ENCODE measurements at places on chromosomes 2 and 18.

- no peak for DNase-seq
Measured at GRCh38 chr2:239807568-239807967, 217.6 kb downstream of the NDUFA10 start.

DNA sequence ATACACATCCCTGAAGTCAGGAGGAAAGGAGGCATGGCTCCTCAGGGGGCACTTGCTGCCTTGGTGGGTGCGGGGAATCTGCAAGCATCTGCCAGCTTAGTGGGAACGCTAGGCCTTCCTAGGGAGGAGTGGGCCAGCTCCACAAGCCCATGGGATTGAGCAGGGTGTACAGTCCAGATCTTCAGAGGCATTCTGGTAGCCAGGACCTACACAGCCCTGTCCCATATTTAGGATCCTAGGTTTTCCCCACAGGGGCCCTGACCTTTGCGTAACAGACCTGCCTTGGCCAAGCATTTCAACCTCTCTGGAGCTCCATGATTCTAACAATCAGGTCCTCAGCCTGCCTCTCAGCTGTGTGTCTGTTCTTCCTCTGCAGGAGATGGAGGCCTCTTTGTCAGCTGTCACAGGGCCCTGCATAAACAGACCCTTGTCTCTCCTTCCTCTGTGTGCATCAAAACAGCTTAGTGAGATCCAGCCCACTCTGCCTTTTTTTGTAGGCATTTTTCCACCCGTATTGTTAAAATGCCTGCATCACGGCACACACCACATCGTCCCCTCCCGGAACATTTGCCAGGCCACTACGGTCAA is 140.2 kb upstream of the NDUFV2 start:
- DNase-seq = no peak

DNA sequence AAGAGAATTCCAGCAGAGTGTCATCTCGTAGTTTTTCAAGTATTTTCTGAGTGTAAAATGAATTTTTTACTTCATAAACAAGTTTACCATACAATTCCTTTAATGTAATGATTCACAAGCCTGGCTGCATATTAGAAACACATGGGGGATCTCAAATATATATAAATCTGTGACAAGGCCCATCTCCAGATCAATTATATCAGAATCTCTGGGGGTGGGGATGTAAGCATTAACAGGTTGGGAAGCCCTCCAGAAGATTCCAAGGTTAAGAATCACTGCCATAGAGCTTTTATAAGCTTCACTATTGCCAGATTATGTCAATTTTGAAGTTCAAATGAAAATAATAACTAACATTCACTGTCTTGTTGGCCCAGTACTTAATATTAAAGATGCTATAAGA is 111.2 kb downstream of the BAZ2B start:
- no peak for DNase-seq

DNA sequence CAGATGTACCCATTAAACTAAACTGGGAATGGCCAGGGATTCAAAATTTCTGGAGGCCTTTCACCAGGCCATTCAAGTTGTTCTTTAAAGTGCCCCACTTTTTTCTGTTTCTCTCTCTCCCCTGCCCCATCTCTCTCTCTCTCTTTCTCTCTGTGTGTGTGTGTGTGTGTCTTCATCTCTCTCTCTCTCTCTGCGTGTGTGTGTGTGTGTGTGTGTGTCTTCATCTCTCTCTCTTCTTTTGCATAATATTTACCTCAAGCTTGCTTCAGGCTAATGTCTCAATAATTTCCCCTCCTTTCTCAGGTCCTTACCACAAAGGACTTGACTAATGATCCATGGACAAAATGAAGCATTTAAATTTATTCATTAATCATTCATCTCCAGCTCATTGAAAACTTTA is 164.2 kb upstream of the KLHL14 start:
- no peak for DNase-seq

GRCh38 chr2:24152413-24153197 is 22.2 kb upstream of the FAM228A start:
- DNase-seq = no peak

- DNase-seq = no peak
Measured at GRCh38 chr2:57943315-57943714, 103.3 kb upstream of the VRK2 start.

DNA sequence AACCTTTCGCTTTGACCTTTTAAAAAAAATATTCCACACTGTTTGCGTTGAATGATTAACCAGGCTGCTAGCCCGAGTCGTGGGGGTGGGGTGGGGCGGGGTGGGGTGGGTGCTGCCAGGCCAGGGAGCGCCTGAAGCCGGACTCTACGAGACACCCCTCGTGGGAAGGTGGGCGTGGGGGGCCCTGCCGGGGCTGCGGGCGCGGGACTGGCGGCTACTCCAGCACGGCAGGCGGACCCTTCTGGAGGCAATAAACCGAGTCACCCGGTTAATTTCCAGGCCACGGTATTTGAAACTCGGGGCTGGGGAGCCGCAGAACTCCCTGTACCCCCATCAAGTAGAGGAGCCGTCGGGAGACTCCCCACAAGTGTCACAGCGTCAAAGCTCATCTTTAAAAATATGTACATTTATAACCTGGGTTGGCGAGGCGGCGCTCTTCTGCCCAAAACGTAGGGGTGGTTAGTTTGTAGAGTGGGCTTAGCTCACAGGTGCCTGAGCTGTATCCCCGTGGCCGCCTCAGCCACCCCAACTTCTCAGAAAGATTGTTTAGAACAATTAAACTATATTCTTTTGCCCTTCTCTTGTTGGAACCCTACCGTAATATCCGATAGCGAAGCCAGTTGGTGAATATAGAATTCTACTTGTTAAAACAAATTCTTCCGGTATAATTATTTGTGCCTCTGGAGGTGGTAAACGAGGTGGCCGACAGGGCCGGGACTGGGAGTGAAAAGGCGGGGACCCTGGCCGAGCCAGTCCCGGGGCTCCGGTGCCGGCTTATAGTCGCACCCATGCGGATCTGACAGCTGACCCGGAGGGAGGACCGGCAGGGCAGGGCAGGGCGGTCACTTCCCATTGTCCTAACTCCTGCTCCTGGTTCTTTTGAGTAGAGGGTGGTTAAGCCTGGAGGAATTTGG is 1.4 kb downstream of the B3GNT2 start:
- DNase-seq = peak; percentile 26

- no peak for DNase-seq
Measured at GRCh38 chr18:45525301-45525700, 90.0 kb upstream of the SLC14A2 start.

DNA sequence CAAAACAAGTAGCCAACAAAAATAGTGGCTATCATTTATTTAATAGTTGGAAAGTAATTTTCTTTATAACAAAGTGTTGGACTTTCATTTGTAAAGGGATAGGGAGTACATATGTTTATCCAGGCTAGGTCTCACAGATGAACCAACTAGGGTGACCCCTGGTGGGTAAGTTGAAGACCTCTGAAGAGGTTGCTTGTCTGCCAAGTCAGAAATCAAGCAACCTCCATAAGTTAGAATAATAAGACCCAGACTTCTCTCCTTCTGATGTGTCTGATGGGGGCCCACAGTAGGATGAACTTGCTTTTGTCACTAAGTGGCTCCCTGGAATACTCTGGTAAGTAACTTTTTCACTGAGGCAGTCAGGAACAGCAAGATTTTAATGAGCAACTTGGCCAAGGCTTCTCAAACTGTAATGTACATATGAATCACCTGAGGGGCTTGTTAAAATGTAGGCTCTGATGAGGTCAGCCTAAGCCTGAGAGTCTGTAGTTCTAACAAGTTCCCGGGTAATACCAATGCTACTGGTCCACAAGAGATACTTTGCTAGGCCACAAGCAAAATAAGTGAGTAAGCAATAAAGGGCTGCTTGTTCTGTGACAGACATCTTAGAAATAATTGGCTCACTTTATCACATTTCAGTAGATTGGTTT is 319.6 kb downstream of the PIK3C3 start:
- peak; percentile 13 for DNase-seq

DNA sequence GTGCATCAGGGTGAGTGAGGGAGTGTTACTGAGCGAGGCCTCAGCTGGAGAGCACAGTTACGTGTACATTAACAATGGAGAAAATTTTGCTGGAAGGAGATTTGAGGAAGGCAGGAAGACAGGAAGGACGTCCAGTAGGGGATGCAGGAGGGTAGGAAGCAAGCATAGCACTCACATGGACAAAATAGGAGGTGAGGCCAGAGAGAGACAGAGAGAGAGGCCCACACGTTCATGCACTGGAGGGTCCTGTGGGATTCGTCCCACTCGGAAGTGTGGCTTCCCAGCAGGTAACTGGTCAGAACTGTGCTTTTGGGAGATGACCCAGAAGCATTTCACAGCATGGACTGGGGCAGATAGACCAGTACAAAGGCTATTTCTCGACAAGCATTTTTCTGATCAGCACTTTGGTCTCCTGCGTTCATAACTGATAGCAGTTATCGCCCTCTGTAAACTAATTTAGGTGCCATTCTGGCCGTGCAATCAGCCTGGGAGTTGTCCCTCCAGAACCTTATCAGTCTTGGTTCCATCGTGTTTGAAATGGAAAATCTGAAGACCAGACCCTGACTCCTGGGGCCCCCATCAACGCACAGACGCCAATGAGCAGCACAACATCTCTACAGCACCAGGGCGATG is 5.7 kb downstream of the LCT start:
- no peak for DNase-seq

DNA sequence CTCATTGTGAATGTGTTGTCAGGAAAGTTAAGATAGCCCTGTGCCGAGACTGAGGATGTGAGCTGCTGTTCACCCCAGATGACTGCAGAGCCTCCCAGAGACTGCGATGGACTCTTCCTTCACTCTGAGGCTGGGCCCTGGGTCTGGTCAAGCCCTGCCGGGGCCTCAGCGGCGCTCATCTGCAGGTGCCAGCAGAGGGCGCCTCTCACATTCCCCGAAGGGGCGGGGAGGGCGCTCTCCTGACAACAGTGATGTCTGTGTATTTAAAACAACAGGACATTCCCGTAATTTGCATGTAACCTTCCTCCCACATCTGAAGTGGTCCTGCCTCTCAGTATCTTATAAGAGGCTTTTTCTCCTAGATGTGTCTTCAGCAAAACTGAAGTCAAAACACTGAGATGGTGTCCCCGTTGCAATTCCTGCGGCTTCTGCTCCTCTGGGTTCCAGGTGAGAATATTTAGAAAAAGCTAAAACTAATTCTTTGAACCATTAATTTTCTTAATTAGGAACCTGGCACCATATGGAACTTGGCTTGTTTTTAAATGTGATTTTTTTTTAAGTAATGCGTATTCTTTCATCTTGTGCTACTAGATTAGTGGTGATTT is 1377.9 kb downstream of the RPIA start:
- DNase-seq = peak; percentile 2

DNA sequence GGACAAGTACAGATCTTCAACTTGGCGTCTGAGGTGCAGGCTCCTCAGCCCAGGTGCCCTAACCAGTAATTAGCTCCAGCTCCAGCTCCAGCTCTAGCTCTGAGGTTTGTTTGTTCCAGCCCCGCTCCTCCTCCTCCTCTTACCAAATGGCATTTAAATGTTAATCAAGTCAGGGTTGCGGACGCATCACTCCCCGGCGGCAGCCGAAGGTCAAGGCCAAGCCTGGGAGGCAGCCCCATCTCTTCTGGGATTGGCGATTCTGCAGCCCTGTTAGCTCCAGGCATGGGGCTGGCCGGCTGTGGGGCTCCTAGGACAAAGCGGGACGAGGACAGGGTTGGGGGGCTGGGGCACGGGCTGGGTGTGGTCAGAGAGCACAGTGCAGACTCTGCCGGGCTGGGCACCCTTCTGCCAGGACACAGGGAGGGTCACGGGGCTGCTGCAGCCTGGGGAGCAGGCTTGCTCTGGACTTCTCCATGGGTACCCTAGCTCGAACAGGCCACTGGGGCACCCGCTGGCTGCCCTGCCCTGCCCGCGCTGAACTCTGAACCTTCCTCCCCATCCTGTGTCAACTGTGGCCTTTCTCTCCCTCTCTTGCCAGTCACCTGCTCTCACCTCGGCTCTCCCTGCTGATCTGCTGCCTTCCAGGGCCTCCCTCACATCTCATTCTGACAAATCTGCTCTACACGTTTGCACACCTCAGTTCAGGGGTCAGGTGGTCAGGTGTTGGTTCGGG is 203.3 kb downstream of the CELF4 start:
- DNase-seq = no peak

DNA sequence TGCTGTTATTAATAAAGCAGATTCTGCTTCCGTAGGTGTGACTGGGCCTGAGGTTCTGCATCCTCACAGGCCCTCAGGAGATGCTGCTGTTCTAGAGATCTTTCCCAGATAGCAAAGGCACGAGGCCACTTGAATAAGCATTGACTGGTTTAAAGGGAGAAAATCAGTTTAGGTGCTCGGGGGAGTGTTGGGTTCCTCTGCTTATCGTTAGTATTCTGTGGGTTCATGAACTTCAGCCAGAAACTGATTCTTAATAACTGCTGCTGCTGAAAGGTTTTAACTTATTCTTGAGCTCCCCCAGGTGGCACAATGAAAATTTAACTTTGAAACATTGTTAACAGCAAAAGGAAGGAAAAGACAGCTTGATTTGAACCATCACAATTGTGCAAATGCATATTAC is 56.9 kb downstream of the ITGA6 start:
- DNase-seq = no peak

GRCh38 chr2:105521616-105522015 is 122.8 kb upstream of the FHL2 start:
- DNase-seq = peak; percentile 49

GRCh38 chr18:23970161-23971096 is 44.1 kb upstream of the TTC39C start:
- DNase-seq = no peak

GRCh38 chr2:105296017-105296611 is 33.4 kb downstream of the TGFBRAP1 start:
- DNase-seq = no peak

GRCh38 chr18:23932385-23933067 is 82.0 kb upstream of the TTC39C start:
- no peak for DNase-seq

DNA sequence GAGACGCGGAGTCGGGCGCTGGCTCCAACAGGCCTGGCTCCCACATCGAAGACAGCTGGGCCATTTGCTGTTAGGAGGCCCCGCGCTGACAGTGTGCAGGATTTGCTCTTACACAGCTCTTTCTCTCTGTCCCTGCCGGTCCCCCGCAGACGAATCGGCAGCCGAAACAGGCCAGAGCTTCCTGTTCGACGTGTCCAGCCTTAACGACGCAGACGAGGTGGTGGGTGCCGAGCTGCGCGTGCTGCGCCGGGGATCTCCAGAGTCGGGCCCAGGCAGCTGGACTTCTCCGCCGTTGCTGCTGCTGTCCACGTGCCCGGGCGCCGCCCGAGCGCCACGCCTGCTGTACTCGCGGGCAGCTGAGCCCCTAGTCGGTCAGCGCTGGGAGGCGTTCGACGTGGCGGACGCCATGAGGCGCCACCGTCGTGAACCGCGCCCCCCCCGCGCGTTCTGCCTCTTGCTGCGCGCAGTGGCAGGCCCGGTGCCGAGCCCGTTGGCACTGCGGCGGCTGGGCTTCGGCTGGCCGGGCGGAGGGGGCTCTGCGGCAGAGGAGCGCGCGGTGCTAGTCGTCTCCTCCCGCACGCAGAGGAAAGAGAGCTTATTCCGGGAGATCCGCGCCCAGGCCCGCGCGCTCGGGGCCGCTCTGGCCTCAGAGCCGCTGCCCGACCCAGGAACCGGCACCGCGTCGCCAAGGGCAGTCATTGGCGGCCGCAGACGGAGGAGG is 3.5 kb downstream of the GDF7 start:
- no peak for DNase-seq

GRCh38 chr2:240430595-240430994 is 4.9 kb upstream of the GPC1 start:
- no peak for DNase-seq

All from epithelial cell of esophagus (primary cell).